B cell (primary cell): ENCODE measurements at places on chromosomes 7 and 10.
A peak's percentile ranks its signal among the peaks of the same experiment; 100 is the strongest.

- no peak for DNase-seq
Observed at GRCh38 chr10:125118011-125118611, 42.3 kb downstream of the CTBP2 start.

DNA sequence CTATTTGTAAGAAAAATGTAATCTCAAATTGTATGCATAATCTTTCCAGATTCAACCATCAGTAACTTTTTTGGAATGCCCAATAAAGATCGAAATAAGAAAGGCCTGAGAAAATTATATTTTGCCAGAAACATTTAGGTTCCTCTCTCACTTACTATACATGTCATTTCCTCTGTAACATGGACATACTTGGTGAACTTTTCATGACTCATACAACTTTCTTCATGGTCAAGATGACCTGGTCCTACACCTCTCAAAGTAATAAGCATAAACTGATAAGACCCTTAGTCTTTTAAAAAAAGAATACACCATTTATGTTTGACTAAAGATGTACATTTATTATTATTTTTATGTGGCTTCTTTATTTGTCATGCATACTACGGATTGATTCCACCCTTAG is 125.3 kb downstream of the REEP3 start:
- no peak for DNase-seq

- DNase-seq, result no peak
Observed at GRCh38 chr7:80225361-80225760, 90.7 kb downstream of the GNAI1 start.

- no peak for DNase-seq
Observed at GRCh38 chr10:99316374-99316773, 12.8 kb upstream of the CNNM1 start.

GRCh38 chr10:81026591-81026990 is 488.9 kb downstream of the SH2D4B start:
- DNase-seq, result no peak

GRCh38 chr7:105020926-105021325 is 6.9 kb downstream of the KMT2E start:
- DNase-seq, result no peak

DNA sequence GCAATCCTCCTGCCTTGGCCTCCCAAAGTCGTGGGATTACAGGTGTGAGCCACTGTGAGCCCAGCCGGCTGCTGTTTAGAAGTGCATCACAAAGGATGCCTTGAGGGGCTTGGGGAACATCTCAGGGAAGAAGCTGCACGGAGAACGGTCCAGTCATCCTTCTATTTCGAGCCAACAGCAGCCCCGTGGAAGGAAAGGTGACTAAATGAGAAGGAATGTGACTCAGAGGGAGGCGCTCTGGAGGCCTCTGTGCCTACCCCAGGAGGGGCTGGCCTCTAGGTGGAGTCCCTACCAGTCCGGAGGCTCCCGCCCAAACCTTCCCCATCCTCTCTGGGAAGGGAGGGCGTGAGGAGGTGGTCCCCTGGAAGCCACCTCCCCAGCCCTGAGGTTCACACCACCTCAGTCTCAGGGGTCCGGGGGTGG is 76.2 kb downstream of the CTBP2 start:
- no peak for DNase-seq

GRCh38 chr10:42969147-42969546 is 107.7 kb upstream of the RET start:
- no peak for DNase-seq

GRCh38 chr7:27168265-27168947 is 3.1 kb upstream of the HOXA9 start:
- peak; percentile 47 for DNase-seq

DNA sequence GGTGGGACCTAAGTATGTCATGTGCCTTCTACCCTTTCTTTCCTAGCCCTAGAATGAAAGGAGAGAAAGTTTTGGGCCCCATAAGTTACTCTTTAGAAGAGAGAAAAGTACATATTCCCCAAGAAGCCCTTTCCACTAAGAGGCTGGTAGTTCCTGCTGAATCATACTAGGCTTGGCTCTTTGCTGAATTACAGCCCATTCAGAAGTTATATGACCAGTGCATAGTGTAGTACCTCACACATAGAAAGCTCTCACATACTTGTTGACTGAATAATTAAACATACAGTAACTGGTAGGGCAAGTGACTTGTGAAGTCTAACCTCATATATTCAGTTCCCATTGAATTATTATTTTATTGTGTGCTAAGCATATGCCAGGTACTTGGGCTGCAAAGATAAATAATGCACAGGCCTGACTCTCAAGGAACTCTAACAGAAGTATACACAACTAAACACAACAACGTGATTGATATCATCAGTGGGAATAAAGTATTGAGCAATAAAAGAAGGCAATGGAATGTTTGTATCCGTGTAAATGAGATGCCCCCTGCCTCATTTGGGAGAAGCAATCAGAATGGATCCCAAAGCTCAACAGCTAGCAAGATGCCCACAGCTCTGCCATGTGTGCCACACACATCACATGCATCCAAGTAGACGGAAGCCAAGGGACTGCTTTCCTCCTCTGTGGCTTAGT is 38.9 kb upstream of the UBN2 start:
- no peak for DNase-seq

DNA sequence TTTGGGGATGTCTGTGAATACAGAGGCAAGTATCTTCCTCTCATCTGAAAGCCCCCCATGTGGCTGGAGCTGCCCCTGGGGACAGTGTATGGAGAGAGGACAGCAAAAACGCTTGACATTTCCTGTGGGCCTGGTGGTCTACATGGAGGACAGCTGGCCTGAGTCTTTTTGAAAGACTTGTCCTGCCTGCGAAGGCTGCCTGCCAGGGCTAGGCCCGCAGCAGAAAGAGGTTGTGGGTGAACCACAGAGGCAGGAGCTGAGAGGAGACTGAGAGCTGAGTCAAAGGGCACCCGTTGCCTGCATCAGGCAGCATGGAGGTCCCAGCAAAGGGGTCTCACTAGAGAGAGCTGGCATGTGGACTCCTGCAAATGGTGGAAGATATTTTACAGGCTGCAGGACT is 66.4 kb downstream of the KAT6B start:
- no peak for DNase-seq

- peak; percentile 15 for DNase-seq
Observed at GRCh38 chr7:123535517-123535916, 1.1 kb upstream of the IQUB start.

- DNase-seq, result no peak
Observed at GRCh38 chr7:51606601-51607154, 290.1 kb upstream of the COBL start.

DNA sequence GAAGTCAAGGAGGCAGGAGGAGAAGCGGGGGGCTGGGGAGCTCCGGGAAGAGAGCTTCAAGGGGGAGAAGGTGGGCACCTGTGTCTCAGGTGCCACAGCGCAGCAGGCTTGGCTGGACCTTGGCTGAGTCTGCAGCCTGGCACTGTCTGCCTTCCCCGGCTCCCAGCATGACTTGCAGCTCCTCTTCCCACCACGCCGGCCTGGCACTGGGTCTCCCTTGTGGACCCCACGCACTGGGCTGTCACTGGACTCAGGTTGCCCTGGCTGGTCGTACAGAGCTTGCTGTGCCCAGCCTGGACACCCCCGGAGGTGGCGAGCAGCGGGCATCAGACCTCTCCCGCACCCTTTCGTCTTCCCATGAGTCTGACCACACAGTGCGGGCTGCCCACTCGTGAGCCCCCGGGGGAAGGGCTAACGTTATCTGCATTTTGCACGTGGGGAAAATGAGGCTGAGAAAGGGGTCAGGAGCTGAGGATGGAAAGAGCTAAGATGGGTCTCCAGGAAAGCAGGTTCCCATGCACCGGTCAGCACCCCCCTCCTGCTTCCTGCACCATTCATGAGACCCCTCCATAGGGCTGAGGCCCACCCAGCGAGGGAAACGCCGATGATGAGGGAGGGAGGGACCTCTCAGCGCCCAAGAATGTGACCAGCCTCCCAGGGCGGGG is 40.3 kb upstream of the PSMG3 start:
- no peak for DNase-seq

- no peak for DNase-seq
Observed at GRCh38 chr10:104485632-104486031, 132.0 kb downstream of the CFAP58 start.

DNA sequence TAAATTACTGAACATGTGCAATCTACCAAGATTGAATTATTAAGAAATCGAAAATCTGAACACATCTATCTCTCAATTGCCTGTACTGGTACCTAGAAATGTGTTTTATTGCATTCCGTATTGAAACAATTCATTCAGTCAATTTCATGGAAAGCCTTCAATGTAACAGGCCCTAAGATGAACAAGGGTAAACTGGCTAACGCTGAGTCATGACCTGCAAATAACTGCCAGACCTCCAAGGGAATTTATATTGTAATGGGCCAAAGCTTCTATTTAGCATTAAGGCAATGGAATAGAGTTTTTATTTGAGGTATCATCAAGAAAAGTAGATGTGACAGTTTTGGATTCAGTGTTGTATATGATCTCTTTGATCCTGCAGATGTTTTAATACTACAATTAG is 49.9 kb upstream of the CD36 start:
- no peak for DNase-seq

- DNase-seq, result no peak
Observed at GRCh38 chr7:144050093-144050492, 1.3 kb downstream of the OR2A5 start.

GRCh38 chr7:82985144-82985802 is 177.4 kb downstream of the PCLO start:
- DNase-seq, result no peak

- DNase-seq, result no peak
Observed at GRCh38 chr10:4806534-4806933, 19.5 kb upstream of the AKR1E2 start.

- peak; percentile 57 for DNase-seq
Observed at GRCh38 chr7:143327903-143328302, 12.0 kb downstream of the CLCN1 start.

- no peak for DNase-seq
Observed at GRCh38 chr7:116526897-116527296, 2.1 kb downstream of the CAV1 start.

- DNase-seq, result no peak
Observed at GRCh38 chr7:79506481-79506880, 53.0 kb upstream of the MAGI2 start.

DNA sequence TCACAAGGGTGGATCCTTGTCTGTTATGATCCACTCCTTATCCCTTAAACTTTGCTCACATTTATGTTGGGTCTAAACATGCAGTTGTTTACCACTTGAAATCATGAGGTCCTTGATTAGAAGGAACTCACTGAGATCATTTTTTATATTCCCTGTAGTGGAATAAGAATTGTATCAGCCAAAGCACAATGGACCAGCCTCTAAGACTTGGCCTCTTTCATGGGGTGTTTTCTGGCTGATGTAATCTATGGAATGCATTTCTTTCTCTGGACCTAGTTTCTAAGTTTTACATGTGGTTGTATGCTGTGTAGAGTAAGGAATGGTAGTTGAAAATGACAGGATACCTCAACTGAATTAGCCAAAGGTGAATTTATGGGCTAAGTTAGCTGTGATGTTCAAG is 376.6 kb downstream of the SORCS3 start:
- no peak for DNase-seq

GRCh38 chr7:134120405-134120804 is 6.7 kb upstream of the LRGUK start:
- no peak for DNase-seq

DNA sequence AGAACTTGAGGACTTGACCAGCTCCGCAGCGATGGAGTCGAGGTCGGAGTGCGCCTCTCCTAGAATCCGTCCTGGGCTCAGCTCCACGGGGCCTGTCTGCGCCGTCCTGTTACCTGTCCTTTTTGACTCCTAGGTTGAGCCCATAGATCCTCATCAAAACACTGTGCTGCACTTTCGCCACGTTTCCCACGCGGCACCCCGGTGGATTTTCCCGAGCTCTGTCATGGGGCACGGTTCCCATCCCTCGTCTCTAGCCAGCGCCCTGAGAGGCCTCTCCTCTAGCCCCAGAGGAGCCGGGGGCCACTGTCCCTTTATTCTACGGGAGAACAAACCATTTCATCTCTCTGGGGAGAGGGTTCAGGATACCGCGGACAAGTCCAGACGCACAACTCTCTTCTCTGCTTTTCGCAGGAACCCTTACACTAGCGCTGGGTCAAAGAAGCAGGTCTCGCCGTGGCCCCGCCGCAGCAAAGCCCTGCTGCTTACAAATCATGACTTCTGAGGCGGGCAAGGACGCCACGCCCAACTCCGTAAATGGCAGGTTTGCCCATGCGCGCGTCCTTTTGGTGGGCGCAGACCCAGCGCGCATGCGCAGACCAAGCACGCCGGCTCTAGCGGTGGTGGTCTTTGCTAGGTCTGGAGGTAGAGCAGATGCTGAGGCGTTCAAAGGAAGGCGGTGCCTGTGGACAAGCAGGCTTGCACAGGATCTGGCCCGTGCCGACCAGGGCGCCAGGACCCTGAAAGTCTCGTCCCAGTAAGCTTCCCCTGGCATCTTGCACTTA is 10.3 kb upstream of the ANKRD7 start:
- DNase-seq, result peak; percentile 87

GRCh38 chr10:93541402-93542357 is 24.8 kb upstream of the FFAR4 start:
- peak; percentile 20 for DNase-seq

- no peak for DNase-seq
Observed at GRCh38 chr10:16742165-16742960, 74.9 kb downstream of the RSU1 start.

DNA sequence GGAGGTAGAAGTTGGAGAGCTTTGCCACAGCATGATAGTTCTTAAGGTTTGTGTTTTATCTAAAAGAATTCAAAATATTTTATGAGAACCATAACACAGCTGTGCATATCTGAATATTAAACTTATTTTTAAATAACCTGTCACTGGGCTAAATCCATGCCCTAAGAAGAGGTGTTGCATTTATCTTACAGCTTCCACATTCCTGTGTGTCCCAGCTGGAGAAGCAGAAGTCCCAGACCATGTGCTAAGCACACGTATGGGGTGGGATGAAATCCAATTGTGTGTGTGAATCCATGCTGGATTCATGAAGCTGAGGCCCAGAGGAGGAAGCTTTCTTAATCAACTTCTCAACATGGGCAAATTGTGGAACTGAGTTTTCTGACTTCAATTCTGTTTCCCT is 121.5 kb downstream of the PKD1L1 start:
- no peak for DNase-seq

- no peak for DNase-seq
Observed at GRCh38 chr10:2014541-2014940, 277.2 kb upstream of the ADARB2 start.

DNA sequence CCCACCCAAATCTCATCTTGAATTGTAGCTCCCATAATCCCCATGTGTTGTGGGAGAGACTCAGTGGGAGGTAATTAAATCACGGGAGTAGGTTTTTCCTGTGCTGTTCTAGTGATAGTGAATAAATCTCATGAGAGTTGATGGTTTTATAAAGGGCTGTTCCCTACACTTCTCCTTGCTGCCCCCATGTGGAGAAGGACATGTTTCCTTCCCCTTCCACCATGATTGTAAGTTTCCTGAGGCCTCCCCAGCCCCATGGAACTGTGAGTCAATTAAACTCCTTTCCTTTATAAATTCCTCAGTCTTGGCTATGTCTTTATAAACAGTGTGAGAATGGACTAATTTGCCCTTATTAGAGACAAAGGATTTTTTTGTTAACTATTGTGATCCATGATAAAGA is 48.5 kb upstream of the MKX start:
- no peak for DNase-seq
